Activated CD4-positive, alpha-beta T cell treated with anti-CD3 and anti-CD28 coated beads for 4 hours (primary cell): ENCODE measurements at places on chromosomes 4 and X.
A peak's percentile ranks its signal among the peaks of the same experiment; 100 is the strongest.

GRCh38 chrX:5780821-5781220 lies 447.8 kb downstream of the NLGN4X start:
- no peak for DNase-seq

DNA sequence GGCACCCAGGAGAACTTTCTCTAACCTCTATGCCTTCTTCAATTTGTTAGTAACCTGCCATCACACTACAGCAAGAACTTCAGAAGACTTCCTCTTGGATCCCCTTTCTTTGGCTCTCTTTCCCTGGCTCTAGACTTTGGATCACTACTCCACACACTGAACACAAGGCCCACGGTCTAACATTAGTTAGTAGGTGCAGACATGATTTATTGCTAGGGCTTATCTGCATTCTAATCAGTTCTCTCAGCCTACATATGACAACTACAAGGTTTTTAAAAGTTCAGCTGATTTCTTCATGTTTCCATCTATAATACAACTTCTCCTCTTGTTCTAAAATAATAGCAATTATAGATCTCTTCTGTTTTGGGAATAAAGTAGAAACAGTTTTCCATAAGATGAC lies 209.1 kb upstream of the ANXA10 start:
- DNase-seq, result no peak

DNA sequence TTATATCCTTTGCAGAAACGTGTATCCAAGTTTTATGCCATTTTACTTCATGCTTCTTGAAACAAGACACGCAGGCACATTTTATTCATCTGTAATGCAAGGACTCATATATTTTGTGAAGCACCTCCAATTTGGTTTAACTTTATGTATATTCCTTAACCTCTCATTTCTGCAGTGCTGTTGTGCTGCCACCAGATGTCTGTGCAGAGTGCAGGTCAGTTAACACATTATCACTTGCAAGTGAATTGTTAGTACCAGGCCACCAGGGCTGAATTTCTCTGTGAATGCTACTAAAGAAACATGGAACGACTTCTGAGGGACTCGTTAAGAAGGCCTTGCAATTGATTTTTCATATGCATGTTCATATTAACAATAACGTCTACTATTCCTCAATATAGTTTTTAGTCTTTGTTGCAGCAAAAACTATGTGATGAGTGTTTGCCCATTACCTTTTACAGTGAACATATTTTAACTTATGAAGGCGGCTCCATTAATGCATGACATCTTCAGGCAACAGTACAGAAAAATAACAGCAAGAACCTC lies 770.3 kb downstream of the NLGN4X start:
- no peak for DNase-seq

DNA sequence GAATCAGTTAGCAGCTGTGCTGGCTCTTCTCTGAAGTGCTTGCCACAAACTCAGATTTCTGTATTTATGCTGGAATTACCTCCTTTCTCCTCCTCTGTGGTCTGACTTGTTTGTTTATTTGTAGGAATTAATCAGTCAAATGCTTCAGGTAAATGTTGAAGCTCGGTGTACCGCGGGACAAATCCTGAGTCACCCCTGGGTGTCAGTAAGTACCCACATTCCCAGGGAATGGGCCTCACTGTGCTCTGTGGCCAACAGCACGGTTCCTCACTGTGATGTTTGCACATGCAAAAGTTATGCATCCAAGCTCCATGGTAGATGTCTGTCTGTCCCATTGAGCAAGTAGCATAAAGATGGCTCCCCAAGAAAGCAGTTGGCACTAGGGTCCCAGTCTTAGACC lies 169.9 kb downstream of the DCLK2 start:
- no peak for DNase-seq

- no peak for DNase-seq
These were observed 1.4 kb upstream of the TLR6 start for GRCh38 chr4:38858097-38858420.

- no peak for DNase-seq
These were observed 918.7 kb upstream of the POU3F4 start for GRCh38 chrX:82589410-82589809.

DNA sequence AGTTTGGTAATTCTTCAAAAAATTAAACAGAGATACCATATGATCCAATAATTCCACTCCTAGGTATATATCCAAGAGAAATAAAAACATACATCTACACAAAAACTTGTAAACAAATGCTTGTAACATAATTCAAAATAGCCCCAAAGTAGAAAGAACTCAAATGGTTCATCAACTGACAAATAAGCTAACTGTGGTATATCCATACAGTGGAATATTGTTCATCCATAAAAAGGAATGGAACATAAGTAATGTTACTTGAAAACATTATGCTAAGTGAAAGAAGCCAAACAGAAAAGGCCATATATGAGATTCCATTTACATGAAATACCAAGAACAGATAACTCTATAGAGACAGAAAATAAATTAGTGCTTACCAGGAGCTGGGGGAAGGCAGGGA lies 13.4 kb downstream of the RBBP7 start:
- no peak for DNase-seq

DNA sequence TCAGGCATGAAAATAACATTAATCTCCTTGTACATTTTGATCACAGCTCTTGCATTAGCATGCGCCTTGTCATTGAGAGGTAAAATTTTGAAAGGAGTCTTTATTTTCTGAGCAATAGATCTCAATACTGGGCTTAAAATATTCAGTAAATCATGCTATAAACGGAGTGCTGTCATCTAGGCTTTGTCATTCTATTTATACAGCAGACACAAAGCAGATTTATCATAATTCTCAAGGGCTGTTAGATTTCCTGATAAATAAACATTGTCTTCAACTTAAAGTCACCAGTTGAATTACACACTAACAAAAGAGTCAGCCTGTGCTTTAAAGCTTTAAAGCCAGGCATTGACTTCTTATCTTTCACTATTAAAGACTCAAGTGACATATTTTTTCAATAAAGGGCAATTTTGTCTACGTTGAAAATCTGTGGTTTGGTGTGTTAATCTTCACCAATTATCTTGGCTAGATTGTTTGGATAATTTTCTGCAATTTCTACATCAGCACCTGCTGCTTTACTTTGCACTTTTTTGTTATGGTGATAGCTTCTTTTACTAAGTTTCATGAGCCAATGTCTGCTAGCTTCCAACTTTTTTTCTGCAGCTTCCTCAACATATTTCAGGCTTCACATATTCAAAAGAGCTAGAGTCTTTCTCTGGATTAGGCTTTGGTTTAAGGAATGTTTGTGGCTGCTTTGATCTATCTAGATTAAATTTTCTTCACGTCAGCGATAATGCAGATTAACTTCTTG lies 27.9 kb upstream of the UGT2B4 start:
- DNase-seq, result no peak

GRCh38 chr4:164096766-164097518 lies 602.5 kb downstream of the TMA16 start:
- no peak for DNase-seq

DNA sequence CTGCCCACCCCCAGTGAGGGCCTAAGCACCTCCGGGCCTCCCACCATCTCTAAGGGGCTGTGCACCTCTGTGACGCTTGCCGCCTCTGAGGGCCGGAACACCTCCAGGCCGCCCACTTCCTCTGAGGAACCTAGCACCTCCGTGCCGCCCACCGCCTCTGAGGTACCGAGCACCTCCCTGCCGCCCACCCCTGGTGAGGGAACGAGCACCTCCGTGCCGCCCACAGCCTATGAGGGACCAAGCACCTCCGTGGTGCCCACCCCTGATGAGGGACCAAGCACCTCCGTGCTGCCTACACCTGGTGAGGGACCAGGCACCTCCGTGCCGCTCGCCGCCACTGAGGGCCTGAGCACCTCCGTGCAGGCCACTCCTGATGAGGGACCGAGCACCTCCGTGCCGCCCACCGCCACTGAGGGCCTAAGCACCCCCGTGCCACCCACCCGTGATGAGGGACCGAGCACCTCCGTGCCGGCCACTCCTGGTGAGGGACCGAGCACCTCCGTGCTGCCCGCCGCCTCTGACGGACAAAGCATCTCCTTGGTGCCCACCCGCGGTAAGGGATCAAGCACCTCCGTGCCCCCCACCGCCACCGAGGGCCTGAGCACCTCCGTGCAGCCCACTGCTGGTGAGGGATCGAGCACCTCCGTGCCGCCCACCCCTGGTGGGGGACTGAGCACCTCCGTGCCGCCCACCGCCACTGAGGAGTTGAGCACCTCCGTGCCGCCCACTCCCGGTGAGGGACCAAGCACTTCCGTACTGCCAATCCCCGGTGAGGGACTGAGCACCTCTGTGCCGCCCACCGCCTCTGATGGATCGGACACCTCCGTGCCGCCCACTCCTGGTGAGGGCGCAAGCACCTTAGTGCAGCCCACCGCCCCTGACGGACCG lies 977 bp downstream of the MAGEE1 start:
- DNase-seq, result peak; percentile 51

DNA sequence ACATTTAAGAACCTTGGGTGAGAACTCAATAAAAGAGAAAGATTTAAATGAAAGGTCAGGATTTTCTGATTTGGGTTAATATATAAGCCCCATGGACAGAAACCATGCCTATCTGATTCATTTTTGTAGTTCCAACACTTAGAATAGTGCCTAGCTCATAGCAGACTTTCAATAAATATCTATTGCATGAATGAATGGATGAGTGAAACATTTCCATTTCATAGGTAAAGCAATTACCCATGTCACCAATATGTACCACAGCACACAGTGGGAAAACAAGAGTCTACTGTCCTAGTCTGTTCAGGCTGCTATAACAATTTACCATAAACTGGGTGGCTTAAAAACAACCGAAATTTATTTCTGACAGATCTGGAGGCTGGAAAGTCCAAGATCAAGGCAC lies 63.9 kb upstream of the PTPN13 start:
- DNase-seq, result no peak

GRCh38 chr4:81632581-81633299 lies 161.0 kb upstream of the RASGEF1B start:
- no peak for DNase-seq

DNA sequence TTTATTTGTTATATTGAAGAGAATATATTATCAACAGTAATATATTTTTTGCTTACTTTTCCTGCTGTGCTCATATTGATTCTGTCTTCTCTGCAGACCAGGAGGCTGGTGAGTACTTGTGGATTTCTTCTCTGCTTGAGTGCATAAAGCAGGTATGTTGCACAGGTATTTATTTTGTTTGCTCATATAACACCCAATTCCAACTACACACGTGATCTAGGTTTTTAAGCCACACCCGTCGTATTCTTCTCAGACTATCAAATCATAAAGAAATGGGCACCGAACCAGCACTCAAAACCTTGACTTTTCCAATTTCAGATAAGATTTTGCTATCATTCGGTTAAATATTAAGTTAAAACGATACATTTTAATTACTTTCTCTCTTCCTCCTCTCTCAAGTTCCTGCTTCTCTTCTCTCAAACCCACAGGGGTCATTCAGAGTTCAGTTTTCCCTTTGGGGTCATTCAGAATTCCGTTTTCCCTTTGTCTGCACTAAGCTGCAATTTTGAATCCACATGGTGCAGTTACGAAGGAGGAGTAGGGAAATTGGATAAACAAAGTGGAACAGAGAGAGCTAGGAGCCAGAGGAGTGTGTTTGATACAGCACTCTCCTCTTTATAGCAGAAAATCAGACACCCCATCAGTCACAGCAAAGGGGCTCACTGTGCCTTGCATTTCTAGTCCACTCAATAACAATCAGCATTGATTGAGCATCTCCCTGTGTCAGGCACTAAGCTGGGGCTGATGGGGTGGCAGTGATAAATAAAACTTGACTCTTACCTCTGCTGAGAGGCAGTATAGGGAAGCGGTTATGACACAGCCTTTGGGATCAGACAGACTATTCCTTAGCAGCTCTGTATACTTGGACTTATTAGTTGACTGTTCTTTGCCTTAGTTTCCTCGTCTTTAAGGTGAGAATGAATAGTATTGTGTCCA lies at the start of gene ADH1C:
TSS of gene ADH1C (minus strand) at position 145 of the 936 bp plus-strand sequence. CDS start at position 74, 71 bp downstream.
- DNase-seq, result no peak

GRCh38 chrX:14832151-14832550 lies 40.7 kb downstream of the FANCB start:
- no peak for DNase-seq

DNA sequence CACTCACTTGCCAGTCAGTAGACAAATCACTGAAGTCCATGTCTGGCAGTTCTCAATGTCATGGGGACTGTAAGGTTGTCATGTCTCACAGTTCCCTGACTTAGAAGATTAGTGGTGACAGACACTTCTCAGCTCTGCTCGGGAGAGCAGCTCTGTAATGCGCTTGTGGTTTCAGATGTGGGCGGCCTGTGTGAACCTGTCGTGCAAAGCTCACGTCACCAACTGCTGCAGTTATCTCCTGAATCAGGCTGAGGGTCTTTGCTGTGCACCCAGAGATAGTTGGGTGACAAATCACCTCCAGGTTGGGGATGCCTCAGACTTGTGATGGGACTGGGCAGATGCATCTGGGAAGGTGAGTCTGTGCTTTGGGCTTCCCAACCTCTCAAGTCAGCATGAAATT lies at the start of gene IL9R:
TSS of gene IL9R (plus strand) at position 261 of the 400 bp plus-strand sequence. CDS start at position 325, 64 bp downstream.
- DNase-seq, result peak; percentile 24

DNA sequence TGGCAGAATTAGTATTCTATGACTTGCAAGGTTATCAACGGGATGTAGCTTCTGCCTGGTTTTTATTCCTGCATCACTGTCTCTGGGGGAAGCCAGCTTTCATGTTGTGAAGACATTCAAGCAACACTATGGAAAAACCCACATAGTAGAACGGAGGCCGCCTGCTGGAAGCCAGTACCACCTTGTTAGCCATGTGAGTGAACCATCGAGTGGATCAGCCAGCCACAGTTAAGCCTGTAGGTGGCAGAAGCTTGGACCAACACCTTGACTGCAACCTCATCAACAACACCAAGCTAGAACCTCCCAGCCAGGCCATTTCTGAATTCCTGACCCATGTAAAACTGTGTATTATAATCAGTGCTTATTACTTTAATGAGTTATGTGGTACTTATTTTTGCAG lies 538.2 kb downstream of the KCNIP4 start:
- no peak for DNase-seq

- DNase-seq, result no peak
These were observed 2.4 kb downstream of the ANKRD50 start for GRCh38 chr4:124710015-124710741.

DNA sequence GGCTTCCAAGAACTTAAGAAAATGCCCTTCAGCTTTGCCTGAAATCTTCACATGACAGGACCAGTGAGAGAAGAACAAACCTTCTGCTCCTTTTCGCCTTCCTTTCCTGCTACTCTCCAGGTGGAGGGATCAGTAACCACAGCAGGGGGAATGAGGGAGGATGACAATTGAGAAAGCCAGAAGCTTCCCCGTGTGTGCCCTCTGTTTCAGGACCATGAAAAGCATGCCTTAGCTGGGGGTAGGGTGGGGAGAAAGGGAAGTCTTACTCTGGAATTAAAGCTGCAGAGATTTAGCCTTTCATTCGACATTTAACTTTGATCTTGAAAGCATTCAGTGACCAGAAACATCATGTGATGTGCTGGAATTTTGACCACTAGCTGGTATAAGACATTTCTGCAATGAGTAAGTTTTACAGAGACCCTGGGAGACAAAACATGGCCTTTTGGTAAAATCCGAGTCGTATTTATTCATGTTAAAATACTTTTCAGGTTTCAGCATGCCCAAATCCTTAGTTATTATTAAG lies 10.6 kb upstream of the PUDP start:
- DNase-seq, result no peak

GRCh38 chrX:41796577-41796976 lies 72.6 kb downstream of the GPR82 start:
- DNase-seq, result no peak

- DNase-seq, result no peak
These were observed 447.5 kb downstream of the NKX6-1 start for GRCh38 chr4:84051639-84052038.
